Colonic mucosa (tissue), 4 donors: ENCODE measurements at places on chromosomes 5 and 9. TPM values are rescaled to one million over a fixed set of nuclear protein-coding genes. Genes with fewer than 3 reads are reported as not detected.
A peak's percentile ranks its signal among the peaks of the same experiment; 100 is the strongest.

ARL14EPL gene
- not detected for total RNA-seq

- H3K27ac ChIP-seq, result no peak overlapping the region
- H3K27me3 ChIP-seq, result peaks cover 5% of the 10 kb centered on the region
- no peaks in the 10 kb centered on the region for H3K36me3 ChIP-seq
- no peak overlapping the region for H3K4me3 ChIP-seq
- no peaks in the 10 kb centered on the region for H3K4me1 ChIP-seq
These were observed 12.5 kb downstream of the KCNT1 start for GRCh38 chr9:135714242-135715055.

DNA sequence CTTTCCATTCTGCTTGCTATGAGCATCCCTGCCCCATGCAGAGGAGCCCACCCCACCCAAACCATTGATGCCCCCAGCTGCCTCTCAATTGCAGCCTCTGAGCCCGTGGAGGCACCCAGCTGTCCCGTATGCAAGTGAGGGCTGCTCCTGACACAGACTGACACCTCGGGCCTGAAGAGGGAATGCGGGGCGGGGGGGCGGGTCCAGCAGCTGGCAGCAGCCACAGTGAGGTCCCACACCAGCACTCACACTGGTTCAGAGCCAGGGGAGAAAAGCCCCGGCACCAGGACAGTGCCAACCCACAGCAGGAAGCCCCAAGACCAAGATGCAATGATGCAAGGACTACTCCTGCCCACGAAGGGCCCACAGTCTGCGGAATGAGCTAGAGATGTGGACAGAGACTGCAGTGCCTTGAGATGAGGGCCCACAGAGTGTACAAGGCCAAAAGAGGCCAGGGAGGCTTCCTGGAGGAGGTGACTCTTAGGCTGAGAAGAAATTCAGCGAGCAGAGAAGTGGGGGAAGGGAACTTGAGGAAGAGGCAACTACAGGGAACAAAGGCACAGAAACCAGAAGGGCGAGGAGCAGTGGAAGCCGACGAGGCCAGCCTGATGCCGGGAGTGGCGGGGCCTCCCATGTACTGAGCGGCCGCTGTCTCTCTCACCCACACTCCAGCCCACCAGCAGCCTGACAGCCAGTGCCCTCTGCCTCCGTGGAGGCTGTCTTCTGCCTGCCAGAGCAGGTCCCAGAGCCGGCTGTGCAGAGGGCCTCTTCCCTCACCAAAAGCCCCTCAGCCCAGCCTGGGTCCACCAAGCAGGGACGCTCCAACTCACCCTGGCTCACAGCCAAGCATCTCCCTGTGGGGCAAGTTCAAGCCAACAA lies 9.2 kb downstream of the EEIG1 start:
- H3K27me3 ChIP-seq, result no peaks in the 10 kb centered on the region
- H3K4me3 ChIP-seq, result no peak overlapping the region
- DNase-seq, result peak; percentile 39
- H3K27ac ChIP-seq, result peak overlapping the region; percentile 96
- H3K36me3 ChIP-seq, result no peaks in the 10 kb centered on the region

DNA sequence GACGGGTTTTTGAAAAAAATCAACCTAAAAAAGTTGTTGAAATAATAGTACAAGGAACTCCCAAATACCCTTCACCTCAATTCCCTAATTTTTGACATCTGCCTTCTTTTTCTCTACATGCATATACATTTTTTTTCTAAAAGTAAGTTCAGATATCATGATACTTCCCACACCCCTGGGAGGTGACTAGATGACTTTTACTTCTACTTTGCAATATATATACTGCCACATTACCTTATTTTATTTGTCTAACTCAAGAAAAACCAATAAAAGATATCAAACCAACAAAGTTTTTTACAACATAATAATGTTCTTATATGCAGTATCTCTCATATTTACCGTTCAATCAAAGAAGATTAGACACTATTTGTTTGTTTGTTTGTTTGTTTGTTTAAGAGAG lies 31.1 kb downstream of the CCNJL start:
- H3K27me3 ChIP-seq, result no peaks in the 10 kb centered on the region
- no peak for DNase-seq
- H3K4me1 ChIP-seq, result no peaks in the 10 kb centered on the region
- peak overlapping the region; percentile 65 for H3K27ac ChIP-seq
- H3K4me3 ChIP-seq, result no peak overlapping the region

KLF4 gene
- total RNA-seq, result 209 TPM

- no peaks in the 10 kb centered on the region for H3K27me3 ChIP-seq
- no peak overlapping the region for H3K27ac ChIP-seq
- no peak for DNase-seq
- H3K4me3 ChIP-seq, result no peak overlapping the region
- no peaks in the 10 kb centered on the region for H3K36me3 ChIP-seq
These were observed 77.0 kb downstream of the ZCCHC7 start for GRCh38 chr9:37197158-37198038.

ADAM19 gene
- 2.9 TPM for total RNA-seq

- H3K27me3 ChIP-seq, result no peaks in the 10 kb centered on the region
- H3K36me3 ChIP-seq, result no peaks in the 10 kb centered on the region
- H3K4me3 ChIP-seq, result no peak overlapping the region
- H3K4me1 ChIP-seq, result no peaks in the 10 kb centered on the region
- no peak overlapping the region for H3K27ac ChIP-seq
These were observed 427.2 kb downstream of the SPOCK1 start for GRCh38 chr5:137071931-137072330.

TIMD4 gene
- total RNA-seq, result 2.8 TPM

GRCh38 chr5:151870820-151871219 lies 53.8 kb downstream of the GLRA1 start:
- DNase-seq, result no peak
- H3K27ac ChIP-seq, result no peak overlapping the region
- no peaks in the 10 kb centered on the region for H3K36me3 ChIP-seq
- no peaks in the 10 kb centered on the region for H3K4me1 ChIP-seq
- H3K4me3 ChIP-seq, result no peak overlapping the region
- H3K27me3 ChIP-seq, result no peaks in the 10 kb centered on the region

GRCh38 chr5:150065886-150066285 lies 20.5 kb downstream of the CSF1R start:
- no peaks in the 10 kb centered on the region for H3K27me3 ChIP-seq
- no peaks in the 10 kb centered on the region for H3K4me1 ChIP-seq
- H3K4me3 ChIP-seq, result no peak overlapping the region
- H3K27ac ChIP-seq, result no peak overlapping the region
- H3K36me3 ChIP-seq, result no peaks in the 10 kb centered on the region

DNA sequence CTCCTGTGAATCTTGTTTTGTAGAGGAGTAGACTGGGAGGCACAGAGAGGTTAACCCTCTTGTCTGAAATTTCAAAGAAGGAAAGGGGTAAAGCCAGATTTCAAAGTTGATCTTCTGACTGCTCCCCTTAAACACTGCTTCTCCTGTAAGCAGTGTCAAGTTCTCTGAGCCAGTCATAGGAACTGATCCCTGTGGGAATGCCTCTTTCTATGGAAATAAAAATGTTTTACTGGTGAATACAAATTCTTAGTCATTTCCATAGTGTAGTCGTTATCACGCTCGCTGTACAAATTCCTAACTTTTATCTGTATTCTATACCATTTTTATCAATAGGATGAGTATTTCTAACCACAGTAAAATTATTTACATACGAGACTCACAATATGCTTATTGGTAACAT lies 66.3 kb upstream of the PRRC1 start:
- no peaks in the 10 kb centered on the region for H3K36me3 ChIP-seq
- no peak overlapping the region for H3K27ac ChIP-seq
- H3K4me3 ChIP-seq, result no peak overlapping the region
- no peaks in the 10 kb centered on the region for H3K4me1 ChIP-seq
- no peaks in the 10 kb centered on the region for H3K27me3 ChIP-seq
- no peak for DNase-seq

RC3H2 gene
- total RNA-seq, result 34.4 TPM

DNA sequence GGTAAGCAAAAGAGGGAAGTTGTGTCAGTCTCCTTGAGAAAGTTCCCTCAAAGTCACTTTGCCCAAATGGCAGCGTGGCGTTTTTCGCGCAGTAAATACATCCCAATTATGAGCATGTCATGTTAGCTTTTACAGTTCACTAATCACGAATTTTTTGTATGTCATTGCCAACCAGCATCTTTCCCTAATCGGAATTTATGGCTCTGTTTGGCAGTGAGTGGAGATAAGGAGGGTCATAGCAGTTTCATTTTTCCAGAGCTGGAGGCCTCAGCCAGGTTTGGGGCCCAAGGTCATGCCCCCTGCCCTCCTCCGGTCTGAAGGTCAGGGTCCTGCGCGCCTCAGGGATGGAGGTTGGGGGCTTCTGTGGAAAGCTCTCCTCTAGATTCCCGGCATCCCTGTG lies 50.1 kb downstream of the C5orf15 start:
- H3K27ac ChIP-seq, result no peak overlapping the region
- no peaks in the 10 kb centered on the region for H3K27me3 ChIP-seq
- no peak overlapping the region for H3K4me3 ChIP-seq

CBY3 gene
- total RNA-seq, result not detected

GRCh38 chr5:81313686-81314085 lies 12.3 kb downstream of the ZCCHC9 start:
- H3K27me3 ChIP-seq, result no peaks in the 10 kb centered on the region
- DNase-seq, result no peak
- no peak overlapping the region for H3K27ac ChIP-seq
- H3K36me3 ChIP-seq, result no peaks in the 10 kb centered on the region

DNA sequence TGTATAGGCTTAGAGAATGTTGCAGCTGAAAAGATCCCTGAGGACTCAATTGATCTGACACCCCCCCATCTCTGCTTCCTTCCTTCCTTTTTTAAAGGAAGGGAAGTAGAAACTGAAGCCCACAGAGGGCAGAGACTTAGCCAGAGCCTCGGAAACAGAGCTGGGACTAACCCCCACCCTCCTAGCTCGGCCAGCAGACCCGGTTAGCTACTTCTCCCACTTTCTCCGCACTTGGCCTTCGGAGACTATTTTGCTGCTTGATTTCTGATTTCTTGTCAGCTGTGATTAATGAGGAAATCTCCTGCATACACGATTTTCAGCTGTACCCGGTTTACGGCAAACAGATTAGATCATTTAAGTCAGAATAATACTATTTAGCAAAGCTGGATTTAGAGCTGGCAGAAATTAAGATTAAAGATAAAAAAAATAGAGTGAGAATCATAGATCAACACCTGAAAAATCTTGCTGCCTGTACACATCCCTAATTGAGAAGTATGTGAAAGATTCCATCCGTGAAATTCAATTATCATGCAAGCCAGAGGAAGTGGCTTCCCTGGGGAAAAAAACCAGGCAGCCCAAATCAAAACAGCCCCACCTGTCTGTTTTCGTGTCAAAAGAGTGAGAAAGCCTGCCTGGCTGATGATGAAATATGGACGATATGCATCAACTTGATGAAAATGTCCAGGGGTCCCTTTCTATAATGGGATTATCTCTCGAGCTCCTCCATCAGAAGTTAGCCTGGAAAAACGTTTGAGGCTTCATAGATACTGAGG lies 159.5 kb upstream of the SHB start:
- H3K4me1 ChIP-seq, result no peaks in the 10 kb centered on the region
- no peak overlapping the region for H3K4me3 ChIP-seq
- no peaks in the 10 kb centered on the region for H3K27me3 ChIP-seq
- no peaks in the 10 kb centered on the region for H3K36me3 ChIP-seq

ADAMTS16 gene
- 0.16 TPM for total RNA-seq

F2RL2 gene
- 0.10 TPM for total RNA-seq

DNA sequence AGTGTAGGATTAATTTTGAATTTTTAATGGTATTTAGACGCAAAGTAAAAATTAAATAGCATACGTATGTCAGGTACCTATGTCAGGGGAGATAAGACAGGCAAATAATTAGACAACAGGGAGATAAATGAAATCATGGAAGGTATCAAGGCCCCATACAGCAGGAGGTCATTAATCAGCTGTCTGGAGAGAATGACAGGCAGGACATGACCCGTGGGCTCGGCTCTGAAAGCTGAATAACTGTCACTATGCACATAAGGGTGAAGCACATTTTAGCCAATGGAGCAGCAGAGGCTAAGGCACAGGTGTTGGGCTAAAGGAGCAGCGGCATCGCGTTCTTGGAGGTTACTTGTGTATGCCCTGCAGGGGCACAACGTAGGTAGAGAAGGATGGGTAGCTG lies 11.9 kb downstream of the SLC25A51 start:
- no peak overlapping the region for H3K4me3 ChIP-seq
- no peaks in the 10 kb centered on the region for H3K36me3 ChIP-seq
- DNase-seq, result no peak
- H3K27me3 ChIP-seq, result no peaks in the 10 kb centered on the region
- no peak overlapping the region for H3K27ac ChIP-seq

GRCh38 chr9:126347911-126348760 lies 21.5 kb downstream of the MVB12B start:
- peak; percentile 70 for DNase-seq
- H3K27ac ChIP-seq, result peak overlapping the region; percentile 79
- peaks cover 3% of the 10 kb centered on the region for H3K36me3 ChIP-seq
- H3K4me3 ChIP-seq, result no peak overlapping the region
- no peaks in the 10 kb centered on the region for H3K27me3 ChIP-seq

GRCh38 chr9:126796758-126797157 lies 8.1 kb upstream of the ZBTB43 start:
- no peaks in the 10 kb centered on the region for H3K36me3 ChIP-seq
- no peak overlapping the region for H3K27ac ChIP-seq
- peaks cover 5% of the 10 kb centered on the region for H3K27me3 ChIP-seq
- no peak for DNase-seq
- no peak overlapping the region for H3K4me3 ChIP-seq

GRCh38 chr9:136361047-136361753 lies 2.3 kb downstream of the DNLZ start:
- DNase-seq, result no peak
- peaks cover 9% of the 10 kb centered on the region for H3K4me1 ChIP-seq
- no peak overlapping the region for H3K4me3 ChIP-seq
- peak overlapping the region; percentile 59 for H3K27ac ChIP-seq

DNA sequence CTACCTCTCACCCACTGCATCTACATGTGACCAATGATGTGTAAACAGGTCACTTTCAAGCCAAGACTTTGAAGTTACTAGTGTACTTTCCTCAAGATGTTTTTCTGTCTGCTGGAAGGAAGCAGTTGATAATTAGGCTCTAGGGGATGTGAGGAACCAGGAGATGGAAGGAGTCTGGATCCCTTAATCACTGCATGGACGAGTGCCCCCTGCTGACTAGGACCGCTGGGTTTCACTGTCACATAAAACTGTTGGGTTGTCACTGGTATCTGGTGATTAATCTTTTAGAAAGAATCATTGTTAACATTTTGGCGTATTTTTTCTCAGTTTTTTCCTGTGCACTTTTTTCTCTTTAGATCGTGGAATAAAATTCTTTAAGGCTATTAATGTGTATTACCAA lies 79.5 kb downstream of the SREK1 start:
- H3K27me3 ChIP-seq, result no peaks in the 10 kb centered on the region
- no peaks in the 10 kb centered on the region for H3K36me3 ChIP-seq
- no peaks in the 10 kb centered on the region for H3K4me1 ChIP-seq
- DNase-seq, result peak; percentile 30

DNA sequence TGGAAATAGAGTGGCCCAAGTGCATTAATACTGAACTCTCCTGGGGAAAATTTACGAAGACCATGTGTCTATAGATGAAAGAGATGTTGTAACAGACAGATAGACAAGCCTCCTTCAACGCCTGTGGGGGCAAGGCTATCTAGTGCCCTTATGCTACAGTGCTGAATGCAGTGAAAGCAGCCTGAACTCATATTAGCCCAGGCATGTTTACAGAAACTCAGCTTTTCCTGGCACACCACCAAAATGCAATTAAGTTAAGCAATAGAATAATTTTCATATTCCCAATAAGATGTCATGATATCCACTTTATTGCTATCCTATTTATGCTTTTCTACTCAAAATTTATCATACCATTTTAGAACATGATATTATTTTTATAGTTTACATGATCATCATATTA lies 277.0 kb downstream of the DIRAS2 start:
- H3K27me3 ChIP-seq, result no peaks in the 10 kb centered on the region

- H3K36me3 ChIP-seq, result no peaks in the 10 kb centered on the region
- no peak overlapping the region for H3K27ac ChIP-seq
- H3K4me1 ChIP-seq, result no peaks in the 10 kb centered on the region
- no peak overlapping the region for H3K4me3 ChIP-seq
These were observed 33.2 kb downstream of the IDNK start for GRCh38 chr9:83656032-83656680.
